ENCODE measurements at places on chromosomes 7 and 10.
A peak's percentile ranks its signal among the peaks of the same experiment; 100 is the strongest.

DNA sequence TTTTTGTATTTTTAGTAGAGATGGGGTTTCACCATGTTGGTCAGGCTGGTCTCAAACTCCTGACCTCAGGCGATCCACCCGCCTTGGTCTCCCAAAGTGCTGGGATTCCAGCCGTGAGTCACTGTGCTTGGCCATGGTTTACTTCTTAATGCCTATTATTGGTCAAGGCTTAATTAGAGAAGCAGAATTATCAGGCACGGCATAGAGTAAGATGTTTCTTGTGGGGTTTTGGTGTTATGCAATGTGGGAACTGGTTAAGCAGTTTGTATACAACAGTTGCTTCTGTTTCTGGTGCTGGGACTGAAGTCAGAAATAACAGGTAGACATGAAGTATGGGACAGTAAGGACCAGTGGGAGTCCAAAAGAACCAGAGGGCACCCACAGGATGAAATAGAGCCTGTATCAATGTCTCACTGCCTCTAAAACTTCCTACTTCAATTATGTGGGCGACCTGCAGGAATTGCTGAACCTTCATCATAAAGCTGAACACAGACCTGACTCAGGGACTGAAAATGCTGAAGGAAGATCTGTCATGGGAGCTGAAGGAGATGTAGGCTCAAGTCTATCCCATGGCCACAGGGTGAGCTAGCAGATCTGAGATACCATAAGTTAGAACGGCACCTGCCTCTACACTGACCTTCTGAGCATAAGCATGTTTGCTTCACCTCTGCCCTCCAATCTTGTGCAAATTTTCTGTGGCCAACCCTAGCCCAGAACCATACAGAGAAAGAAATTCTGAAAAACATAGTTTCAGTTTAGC is 38.3 kb upstream of the VCL start:
- H3K27ac ChIP-seq = no peak overlapping the region
- H3K4me1 ChIP-seq = peaks cover 13% of the 10 kb centered on the region
- H3K4me3 ChIP-seq = no peak overlapping the region
- H3K36me3 ChIP-seq = no peaks in the 10 kb centered on the region

DNA sequence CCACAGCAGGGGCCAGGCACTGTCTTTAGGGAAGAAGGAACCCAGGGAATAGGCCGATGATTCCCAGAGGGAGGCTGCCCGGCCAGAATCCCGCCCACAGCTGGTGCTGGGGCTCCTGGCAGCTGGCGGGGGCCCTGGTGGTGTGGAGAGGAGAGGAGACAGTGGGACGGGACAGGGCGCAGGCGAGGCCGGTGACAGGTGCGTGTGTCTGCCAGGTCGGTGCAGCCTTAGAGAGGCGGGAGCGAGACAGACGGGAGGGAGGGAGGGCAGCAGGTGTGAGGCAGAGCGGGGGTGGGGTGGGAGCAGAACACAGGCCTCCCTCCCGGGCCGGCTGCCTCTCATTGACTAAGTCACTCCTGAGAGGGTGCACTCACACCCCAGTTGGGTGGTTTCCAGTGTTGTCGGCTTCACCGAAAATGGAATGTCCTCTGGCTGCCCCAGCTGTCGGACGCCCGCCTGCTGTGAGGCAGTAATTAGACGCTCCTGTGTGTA is 55.2 kb downstream of the ELFN1 start:
- H3K4me1 ChIP-seq = no peaks in the 10 kb centered on the region
- no peaks in the 10 kb centered on the region for H3K36me3 ChIP-seq
- H3K27ac ChIP-seq = no peak overlapping the region
- no peaks in the 10 kb centered on the region for H3K27me3 ChIP-seq
- no peak overlapping the region for H3K4me3 ChIP-seq
- DNase-seq = no peak

DNA sequence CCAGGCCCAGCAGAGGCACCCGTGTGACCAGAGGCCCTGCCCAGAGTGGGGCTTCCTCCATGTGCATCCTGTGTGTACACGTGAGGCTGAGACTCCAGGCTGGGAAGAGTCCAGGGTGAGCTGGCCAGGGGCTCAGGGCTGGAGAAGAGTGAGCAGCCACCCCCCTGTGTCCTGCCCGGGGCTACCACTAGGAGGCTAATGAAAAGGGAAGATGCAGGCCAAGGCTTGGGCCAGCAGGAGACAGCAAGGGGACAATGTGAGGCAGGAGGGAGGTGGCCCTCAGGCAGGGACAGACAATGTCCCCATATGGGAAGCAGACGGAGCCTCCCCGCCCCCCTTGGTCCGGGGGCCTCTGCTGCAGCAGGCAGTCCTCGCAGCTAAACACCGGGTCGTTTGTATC is 102.0 kb downstream of the HIF1AN start:
- H3K27ac ChIP-seq = no peak overlapping the region
- H3K27me3 ChIP-seq = peaks cover 41% of the 10 kb centered on the region
- no peak for DNase-seq

GRCh38 chr7:94530109-94530508 is 20.5 kb downstream of the CASD1 start:
- no peak overlapping the region for H3K4me3 ChIP-seq
- peaks cover 11% of the 10 kb centered on the region for H3K4me1 ChIP-seq
- H3K27ac ChIP-seq = no peak overlapping the region
- no peaks in the 10 kb centered on the region for H3K27me3 ChIP-seq
- peaks cover 13% of the 10 kb centered on the region for H3K36me3 ChIP-seq

DNA sequence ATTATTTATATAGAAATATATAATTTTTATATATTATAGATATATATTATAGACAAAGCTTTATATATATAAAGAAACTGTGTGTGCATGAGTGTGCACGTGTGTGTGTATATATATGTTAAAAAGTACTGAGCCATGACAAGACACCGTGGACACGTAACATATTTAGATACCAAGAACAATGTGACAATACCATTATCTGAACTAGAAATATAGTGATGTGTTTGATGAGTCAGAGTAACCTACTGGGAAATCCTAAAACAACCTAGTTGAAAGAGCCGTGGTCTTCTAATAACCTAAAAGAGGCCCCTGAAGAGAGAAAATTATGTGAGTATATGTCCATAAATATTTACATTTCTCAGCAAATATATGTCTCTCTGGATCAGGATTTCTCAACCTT is 50.7 kb upstream of the ITGB8 start:
- H3K27me3 ChIP-seq = no peaks in the 10 kb centered on the region
- H3K4me3 ChIP-seq = no peak overlapping the region
- no peaks in the 10 kb centered on the region for H3K36me3 ChIP-seq
- H3K27ac ChIP-seq = no peak overlapping the region
- no peak for DNase-seq

- H3K4me3 ChIP-seq = no peak overlapping the region
- no peak overlapping the region for H3K27ac ChIP-seq
- DNase-seq = no peak
- no peaks in the 10 kb centered on the region for H3K36me3 ChIP-seq
- H3K4me1 ChIP-seq = no peaks in the 10 kb centered on the region
- H3K27me3 ChIP-seq = no peaks in the 10 kb centered on the region
Measured at GRCh38 chr10:97830064-97830463, 19.6 kb upstream of the GOLGA7B start.

GRCh38 chr7:90720984-90721760 is 125.1 kb downstream of the CDK14 start:
- no peak for DNase-seq
- H3K27me3 ChIP-seq = no peaks in the 10 kb centered on the region
- no peaks in the 10 kb centered on the region for H3K4me1 ChIP-seq
- no peak overlapping the region for H3K4me3 ChIP-seq
- no peaks in the 10 kb centered on the region for H3K36me3 ChIP-seq
- H3K27ac ChIP-seq = no peak overlapping the region

GRCh38 chr10:96512524-96513304 is 1.0 kb downstream of the TLL2 start:
- H3K27ac ChIP-seq = no peak overlapping the region
- DNase-seq = no peak
- no peaks in the 10 kb centered on the region for H3K27me3 ChIP-seq

DNA sequence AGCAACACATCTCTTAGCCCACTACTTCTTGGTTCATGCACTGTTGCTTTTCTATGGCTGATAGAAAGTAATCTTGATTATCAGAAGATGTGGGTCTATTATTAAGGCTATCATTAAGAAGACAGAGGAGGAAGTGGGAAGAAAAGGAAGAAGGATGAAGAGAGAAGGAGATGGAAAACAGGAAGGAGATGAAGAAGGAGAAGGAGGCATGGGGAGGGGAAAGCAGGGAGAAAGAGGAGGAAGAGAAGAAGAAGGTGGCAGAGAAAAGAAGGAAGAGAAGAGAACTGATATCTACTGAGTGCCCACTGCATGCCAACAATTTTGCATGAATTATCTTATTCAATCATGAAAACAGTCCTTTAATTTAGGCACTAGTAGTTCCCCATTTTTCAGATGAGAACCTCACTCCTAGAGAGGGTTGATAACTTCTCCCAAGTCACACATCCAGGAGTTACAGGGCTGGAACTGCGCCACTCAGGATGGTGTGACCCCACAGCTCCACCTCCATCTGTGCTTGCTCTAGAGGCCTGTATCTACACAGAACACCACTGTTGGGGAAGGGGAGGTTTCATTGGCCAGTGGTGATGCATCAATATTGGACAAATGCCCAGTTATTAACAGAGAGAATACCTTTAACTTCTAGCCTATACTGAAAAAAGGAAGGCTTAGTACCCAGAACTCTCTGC is 147.4 kb downstream of the CXCL12 start:
- DNase-seq = no peak
- no peak overlapping the region for H3K4me3 ChIP-seq
- no peaks in the 10 kb centered on the region for H3K36me3 ChIP-seq

DNA sequence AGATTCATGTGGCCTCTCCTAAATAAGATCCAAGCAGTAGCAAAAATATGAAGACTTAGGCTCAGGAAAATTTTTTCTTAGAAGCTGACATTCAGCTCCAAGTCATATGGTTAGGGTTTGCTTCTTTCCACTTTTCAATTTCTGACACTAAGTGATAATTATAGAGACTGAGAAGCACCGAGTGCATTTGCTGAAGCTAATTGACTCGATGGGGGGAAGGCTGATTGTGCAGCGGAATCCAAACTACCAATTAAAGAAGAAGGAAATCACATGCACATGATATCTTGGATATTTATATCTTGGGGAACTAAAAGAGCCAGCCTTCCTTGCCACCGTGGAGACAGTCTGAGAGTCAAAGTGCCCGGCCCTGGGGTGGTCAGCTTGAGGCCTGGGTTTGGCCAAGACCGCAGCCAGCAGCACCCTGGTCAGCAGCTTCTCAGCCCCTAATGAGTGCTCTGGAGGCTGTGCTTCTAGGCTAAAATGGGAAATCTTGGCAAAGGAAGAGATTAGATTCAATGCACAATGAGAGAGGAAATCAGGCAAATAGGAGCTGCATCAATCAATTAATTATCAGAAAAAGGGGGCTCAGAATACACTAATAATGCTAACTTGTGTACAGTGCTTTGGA is 589.3 kb downstream of the NRG3 start:
- H3K36me3 ChIP-seq = no peaks in the 10 kb centered on the region
- no peak for DNase-seq
- H3K27me3 ChIP-seq = no peaks in the 10 kb centered on the region

DNA sequence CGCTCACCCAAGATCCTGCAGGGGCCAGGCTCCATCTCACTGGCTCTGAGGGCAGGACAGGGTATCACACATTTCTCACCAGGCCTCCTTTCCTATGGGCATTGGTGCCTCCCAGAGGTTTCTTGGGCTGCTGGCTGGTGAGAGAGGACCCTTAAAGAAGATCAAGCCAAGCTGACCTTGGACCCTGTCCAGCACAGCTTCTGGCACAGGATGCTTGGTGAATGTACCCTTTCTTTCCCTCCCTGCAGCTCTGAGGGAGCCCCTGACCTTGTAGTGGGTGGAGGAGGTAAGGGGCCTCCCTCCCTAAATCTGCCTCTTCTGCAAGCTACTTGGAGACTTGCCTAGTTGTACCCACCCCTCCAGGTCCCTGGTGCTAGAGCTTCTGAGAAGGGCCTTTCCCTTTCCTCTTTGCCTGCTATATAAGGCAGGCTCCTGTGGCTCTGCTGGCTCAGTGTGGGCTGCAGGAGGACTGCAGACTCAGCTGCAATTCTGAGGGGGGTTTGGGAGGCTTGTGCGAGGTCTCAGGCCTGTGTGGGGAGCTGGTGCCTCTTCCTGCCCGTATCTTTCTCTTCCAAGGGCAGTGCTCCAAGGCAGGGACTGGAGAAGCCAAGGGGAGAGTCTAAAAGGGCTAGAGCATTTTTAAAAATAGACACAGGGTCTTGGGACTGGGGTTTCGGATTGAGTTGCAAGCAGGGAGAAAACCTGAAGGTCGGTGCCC is 11.7 kb upstream of the TRIM8 start:
- peak overlapping the region; percentile 70 for H3K27ac ChIP-seq
- H3K36me3 ChIP-seq = no peaks in the 10 kb centered on the region
- H3K4me3 ChIP-seq = no peak overlapping the region
- peak; percentile 57 for DNase-seq
- H3K4me1 ChIP-seq = peaks cover 30% of the 10 kb centered on the region

GRCh38 chr10:107129000-107129399 is 35.5 kb downstream of the SORCS1 start:
- H3K27ac ChIP-seq = no peak overlapping the region
- no peaks in the 10 kb centered on the region for H3K4me1 ChIP-seq
- H3K4me3 ChIP-seq = no peak overlapping the region
- no peaks in the 10 kb centered on the region for H3K36me3 ChIP-seq
- H3K27me3 ChIP-seq = no peaks in the 10 kb centered on the region

DNA sequence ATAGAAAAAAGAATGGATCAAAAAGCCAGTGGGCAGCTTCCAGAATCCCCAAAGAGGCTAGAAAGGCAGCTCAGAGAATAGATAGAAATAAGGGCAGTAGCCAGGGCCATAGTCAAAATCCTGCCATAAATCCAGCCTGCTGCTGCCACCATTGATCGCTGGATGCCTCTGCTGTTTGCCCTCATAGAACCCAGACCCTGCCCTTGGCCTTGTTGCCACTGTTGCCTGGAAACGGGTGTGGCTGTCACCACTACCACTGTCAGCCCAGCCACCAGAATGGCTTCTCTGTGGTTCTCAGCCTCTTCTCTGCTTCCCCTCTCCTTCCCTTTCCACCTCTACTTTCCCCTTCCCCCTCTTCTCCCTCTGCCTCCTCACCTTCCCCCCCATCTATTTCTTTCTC is 57.8 kb downstream of the HHEX start:
- DNase-seq = peak; percentile 26
- H3K27ac ChIP-seq = no peak overlapping the region
- no peaks in the 10 kb centered on the region for H3K4me1 ChIP-seq
- H3K27me3 ChIP-seq = no peaks in the 10 kb centered on the region
- no peak overlapping the region for H3K4me3 ChIP-seq
- no peaks in the 10 kb centered on the region for H3K36me3 ChIP-seq

DNA sequence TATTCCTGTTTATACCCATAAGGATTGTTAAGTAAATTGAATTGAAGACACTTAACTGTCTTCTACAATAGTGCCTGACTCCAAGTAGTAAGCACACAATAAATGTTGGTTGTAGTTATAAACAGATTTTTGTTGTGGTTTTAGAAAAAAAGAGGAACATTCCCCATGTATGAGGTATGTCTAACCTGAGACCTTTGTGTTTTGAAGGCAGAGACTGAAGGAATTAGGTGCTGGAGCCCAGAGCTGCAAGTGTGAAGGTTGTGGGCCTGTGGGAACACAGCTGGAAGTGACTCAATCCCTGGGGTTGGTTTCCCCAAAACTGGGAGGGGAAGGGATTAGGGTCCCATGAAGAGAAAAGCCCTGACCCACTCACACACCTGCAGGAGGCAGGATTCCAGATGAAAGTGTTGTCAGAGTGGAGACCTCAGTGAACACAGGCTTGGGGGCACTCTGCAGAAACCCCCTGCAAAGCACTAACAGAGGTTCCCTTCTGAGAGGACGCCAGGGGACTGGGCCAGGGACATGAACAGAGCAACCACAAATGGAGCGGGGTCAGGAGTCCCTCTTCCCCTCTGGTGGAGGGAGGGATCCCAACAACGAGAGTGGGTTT is 265.1 kb upstream of the KLF14 start:
- no peak overlapping the region for H3K4me3 ChIP-seq
- no peak overlapping the region for H3K27ac ChIP-seq
- no peaks in the 10 kb centered on the region for H3K36me3 ChIP-seq
- no peak for DNase-seq
- H3K27me3 ChIP-seq = no peaks in the 10 kb centered on the region
- H3K4me1 ChIP-seq = peaks cover 61% of the 10 kb centered on the region

Measured in adrenal gland (tissue), 19 donors.